COLO829 (cell line): ENCODE measurements at places on chromosomes 11 and 22.

DNA sequence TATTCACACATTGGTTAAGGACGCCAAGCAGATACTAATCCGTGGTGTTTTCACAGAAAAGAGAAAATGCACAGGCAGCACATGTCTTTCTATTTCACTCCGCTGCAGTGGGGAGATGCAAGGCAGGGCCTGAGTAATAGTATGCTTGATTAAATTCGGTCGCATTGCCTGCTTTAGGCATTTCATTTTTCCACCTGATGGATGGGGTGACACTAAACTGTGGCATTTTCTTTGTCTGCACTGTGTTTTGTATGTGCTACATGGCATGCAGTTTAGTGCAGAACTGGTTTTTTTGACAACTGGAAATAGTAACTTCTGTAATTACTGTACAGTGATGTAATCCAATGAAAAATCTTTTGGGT is 94.9 kb downstream of the SLC17A6 start:
- no peak for DNase-seq

DNA sequence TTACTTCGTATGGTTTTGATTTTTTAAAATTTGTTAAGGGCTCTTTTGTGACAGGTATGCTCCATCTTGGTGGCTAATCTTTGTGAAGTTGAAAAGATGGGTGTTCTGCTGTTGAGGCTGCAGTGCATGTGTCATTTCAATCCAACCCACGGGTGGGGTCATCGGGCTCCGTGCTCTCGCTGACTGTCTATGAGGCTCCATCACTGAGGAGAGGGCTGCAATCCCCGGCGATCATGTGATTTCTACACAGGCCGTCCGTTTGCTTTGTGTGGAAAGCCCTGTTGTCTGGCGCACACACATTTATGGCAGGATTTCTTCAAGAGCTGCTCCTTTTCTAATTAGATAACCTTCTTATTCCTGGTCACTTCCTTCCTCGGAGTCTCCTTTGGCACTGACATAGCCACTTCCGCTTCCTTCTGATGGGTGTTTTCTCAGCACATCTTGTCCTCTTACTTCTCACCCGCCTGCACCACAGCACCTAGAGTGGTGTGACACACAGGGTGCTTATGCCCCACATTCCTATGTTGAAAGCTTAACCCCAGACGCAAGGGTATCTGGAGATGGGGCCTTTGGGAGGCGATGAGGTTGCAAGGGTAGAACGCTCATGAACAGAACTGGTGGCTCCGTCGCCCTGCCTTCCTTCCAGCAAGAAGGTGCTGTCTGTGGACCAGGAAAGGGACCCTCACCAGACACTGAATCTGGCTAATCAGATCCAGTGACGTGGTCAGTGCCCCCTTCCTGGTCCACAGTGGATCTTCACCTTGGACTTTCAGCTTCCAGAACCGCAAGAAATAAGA is 9.4 kb downstream of the MOB2 start:
- no peak for DNase-seq

GRCh38 chr11:19891022-19891421 is 178.4 kb downstream of the NAV2 start:
- DNase-seq: no peak

GRCh38 chr11:1889224-1889930 is 2.3 kb downstream of the PRR33 start:
- no peak for DNase-seq

- no peak for DNase-seq
Measured at GRCh38 chr22:48947636-48948035, 880.0 kb downstream of the BRD1 start.

DNA sequence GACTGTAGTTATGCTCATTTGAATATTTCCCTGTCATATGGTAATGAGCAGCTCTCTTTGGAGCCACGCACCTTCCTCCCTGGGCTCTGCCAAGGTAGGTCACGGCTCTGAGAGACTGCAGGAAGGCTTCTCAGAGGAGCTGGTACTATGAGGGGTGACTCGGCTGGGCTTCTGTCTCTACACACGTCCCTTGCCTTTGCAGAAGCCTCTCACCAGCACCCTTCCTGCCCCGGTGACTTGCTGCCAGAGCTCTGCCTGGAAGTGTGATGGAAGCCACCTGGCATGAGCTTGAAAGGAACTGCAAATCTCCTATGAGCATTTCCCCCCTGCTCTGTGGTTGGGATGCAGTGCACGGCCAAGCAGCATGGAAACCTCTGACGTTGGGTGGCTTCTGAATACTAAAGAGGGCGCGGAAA is 74.2 kb downstream of the KIRREL3 start:
- no peak for DNase-seq

DNA sequence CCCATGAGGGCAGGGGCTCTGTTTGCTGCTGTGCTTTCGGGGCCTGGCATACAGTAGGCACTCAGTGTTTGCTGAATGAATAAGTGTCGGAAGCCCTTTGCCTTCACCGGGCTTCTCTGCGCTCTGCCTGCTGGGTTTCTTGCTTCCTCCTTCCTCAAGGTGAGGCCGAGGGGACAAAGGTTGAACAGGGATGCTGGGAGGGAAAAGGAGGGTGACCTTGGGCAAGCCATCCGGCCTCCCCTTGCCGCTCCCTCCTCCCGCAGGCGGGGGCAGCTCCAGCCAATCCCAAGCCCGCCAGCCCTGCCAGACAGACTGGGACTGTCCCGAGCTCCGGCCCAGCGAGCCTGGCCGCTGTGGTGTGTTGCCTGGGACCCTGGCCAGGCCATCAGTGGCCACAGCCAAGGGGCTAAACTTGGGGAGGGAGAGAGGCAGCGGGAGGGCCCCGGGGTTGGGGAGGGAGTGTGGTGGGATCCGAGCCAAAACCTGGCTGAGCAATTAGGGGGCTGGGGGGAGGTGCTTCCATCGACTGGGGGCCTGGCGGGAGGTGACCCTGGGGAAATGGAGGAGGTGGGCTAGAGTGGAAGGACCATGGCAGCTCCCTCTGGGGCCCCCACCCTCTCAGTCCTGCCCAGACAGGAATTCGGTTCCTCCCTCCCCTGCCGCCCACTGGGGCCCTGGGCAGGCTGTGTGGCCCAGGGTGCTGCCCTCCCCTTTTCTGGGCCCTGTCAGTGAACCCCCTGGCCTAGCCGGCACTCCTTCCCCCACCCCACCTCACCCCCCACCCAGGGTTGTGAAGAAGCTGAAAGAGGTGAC is 3.4 kb upstream of the RCOR2 start:
- no peak for DNase-seq

- DNase-seq: peak; percentile 58
Measured at GRCh38 chr11:78313181-78313795, 104.3 kb downstream of the GAB2 start.

DNA sequence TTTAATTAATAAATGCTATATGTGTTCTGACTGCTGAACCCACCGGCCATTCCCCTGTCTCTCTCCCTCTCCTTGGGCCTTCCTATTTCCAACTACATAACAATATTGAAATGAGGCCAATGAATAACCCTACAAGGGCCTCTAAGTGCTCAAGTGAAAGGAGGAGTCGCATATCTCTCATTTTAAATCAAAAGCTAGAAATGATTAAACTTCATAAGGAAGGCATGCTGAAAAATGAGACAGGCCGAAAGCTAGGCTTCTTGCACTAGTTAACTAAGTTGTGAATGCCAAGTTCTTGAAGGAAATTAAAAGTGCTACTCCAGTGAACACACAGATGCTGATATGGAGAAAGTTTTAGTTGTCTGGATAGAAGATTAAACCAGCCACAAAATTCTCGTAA is 109.2 kb downstream of the TSPAN18 start:
- DNase-seq: no peak

DNA sequence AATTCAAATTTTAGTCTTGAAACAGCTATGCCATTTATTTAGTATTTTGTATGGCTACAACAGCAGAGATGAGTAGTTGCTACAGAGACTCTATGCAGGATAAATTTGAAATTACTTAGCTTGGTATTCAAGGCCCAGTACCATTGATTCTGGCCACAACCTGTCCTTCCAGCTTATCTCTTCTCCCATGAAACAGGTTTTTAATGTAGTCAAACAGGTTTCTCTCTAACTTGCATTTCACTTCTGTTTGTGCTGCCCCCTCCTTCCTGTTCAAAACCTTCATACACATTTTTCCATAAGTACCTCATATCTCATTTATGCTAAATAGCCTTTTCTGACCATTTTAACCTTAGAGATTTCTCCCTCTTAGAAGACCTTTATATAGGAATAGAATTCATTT is 3.3 kb downstream of the USP47 start:
- no peak for DNase-seq

DNA sequence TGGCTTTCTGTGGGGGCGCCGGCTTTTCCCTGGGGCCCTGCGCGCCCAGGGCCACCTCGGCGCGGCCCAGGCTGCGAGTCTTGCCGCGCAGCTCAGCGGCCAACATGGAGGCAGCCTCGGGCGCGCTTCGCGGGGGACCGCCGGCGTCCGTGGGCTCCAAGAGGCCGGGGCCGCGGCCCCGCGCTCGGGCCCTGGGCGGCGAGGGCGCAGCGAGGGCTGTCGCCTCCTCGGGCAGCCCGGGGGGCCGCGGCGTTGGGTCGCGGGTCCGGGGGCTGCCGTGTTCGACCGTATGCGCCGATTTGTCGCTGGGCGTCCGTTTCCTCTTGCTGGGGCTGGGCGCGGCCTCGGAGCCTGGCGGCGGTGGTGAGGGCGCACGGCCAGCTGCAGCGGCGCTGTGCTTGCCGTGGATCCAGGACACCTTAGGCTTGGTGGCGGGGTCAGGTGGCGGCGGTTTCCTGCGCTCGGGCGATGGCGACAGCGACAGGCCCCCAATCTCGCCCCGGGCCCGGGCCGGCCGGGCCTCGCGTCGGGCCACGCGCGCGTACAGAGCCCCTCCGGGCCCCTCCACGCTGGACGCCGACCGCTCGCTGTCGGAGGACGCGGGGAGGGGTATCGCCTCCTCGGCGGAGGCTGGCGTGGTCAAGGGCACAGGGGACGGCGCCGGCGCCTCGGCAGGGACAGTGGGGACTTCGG is 11.9 kb downstream of the SCARF2 start:
- DNase-seq: no peak

DNA sequence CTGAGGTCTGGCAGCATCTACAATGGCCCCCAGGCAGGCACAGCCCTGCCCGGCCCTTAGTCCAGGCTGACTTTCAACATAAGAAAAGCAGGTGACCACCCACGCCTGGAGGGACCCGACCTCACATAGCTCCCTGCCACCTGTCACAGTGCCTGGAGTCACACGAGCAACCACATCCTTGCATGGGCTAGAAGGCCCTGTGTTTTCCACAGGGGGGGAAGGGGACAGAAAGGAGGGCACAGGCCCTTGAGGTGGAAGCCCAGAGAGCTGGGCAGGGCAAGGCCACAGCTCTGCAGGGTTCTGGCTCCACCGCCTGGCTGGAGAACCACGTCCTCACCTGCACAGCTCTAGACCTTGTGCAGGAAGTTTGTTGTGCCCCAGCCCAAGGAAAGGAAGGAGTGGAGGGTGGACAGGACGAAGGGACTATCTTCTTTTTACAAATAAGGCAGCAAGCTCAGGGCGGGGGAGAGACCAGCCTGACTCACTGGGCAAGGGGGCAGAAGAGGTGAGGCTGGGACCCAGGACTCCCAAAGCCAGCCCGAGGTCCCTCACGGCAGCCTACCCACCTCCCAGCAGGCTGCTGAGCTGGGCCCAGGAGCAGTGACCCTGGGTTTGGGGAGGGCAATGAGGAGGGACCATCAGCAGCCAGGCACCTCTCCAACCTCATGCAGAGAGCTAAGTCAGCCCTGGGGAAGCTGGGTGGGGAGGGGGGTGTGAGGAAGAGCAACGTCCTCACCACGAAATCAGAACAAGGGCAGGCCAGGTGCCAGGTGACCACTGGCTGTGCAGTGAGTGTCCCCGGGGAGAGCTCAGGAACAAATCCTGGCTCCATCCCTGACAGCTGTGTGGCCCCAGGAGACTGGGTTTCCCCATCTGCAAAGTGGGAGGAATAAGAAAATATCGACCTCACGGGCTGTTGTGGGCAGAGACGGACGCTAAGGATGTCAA is 4.3 kb downstream of the C1QTNF6 start:
- no peak for DNase-seq

DNA sequence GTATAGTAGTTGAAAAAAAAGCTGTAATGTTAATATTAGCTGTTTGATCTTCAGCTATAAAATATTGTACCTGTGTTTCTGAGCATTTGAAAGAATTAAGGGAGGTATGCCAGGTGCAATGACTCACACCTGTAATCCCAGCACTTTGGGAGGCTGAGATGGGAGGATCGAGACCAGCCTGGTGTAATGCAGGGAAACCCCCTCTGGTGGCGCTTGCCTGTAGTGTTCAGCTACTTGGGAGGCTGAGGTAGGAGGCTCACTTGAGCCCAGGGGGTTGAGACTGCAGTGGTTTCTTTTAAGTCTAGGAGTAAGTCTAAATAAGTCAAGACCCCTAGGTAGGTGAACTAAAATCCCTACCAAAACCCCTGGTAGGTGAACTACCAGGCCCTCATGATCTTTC is 37.1 kb downstream of the TAF1D start:
- DNase-seq: no peak

- peak; percentile 23 for DNase-seq
Measured at GRCh38 chr11:113730887-113731726, 25.0 kb upstream of the TMPRSS5 start.

DNA sequence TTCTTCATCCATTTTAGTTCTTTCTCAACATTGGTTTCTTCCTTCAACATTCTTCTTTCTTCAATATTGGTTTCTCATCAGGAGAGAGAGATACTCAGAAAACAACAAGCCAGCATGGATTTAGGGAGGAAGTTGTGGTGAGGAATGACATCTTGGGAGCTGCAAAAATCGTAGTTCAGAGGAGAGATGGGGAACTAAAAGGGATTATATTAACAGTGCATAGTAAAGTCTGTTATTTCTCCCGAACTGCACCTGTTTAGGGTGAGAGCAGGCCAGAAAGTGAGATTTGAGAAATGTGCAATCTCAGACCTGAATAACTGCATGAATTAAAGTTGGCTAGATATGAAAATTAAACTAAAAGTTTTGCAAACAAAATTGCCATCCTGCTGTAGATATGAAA is 94.5 kb downstream of the CASP12 start:
- DNase-seq: no peak

GRCh38 chr22:36923131-36923788 is 9.8 kb downstream of the CSF2RB start:
- no peak for DNase-seq

DNA sequence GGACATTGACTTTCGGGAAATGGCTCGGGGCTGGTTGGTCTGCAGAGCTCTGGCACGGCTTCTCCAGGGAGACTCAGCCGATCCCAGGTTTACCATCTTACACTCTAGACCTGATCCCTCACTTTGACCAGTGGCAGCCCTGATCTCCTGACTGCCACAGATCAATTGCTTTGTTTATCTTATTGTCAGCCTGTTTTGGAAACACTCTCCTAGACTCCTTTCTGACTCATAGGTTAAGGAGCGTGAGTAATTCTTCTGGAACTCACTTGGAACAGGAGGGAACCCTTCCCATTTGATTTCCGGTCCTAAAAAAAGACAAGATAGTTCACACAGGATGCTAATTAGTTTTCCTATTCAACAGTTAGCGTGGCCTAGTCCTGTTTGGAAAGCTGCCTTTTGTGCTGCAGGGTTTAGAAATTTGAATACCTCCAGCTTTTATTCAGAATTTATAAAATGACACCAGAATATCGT is 16.0 kb upstream of the BMAL1 start:
- peak; percentile 82 for DNase-seq

GRCh38 chr11:92225568-92226330 is 1.1 kb downstream of the FAT3 start:
- DNase-seq: no peak
